Esophagus squamous epithelium (tissue), 5 donors: ENCODE measurements at places on chromosomes 1 and 21.

GRCh38 chr21:45578811-45579381 is 36.7 kb upstream of the SLC19A1 start:
- DNase-seq: no peak

DNA sequence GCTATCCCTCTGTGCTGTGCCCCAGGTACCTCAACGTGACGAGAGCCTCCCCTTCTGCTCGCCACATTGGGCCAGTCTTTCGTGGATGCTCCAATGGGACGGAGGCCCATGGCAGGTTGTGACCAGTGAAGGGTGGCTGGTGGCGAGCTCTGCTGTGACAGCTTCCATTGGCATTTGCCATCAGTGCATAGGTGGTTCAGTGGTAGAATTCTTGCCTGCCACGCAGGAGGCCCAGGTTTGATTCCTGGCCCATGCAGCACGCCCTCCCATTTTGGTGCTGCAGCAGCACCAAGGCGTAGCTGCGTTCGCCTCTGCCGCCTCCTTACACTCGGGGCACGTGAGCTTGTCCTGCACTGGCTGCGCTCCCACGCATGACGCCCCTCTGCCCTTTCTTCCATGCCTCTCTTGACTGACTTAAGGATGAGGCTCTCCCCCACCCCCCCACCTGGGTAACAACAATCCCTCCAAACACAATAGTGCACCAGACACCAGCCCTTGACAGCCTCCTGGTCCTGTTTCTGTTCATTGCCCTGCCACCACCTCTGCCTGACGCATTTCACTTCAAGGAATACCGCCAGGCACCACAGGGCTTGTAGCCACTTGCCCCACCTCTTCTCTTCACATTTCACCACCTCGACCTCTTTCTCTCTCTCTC is 24.7 kb upstream of the FCGR2A start:
- DNase-seq: no peak

GRCh38 chr1:211800925-211801607 is 29.5 kb downstream of the LPGAT1 start:
- no peak for DNase-seq

DNA sequence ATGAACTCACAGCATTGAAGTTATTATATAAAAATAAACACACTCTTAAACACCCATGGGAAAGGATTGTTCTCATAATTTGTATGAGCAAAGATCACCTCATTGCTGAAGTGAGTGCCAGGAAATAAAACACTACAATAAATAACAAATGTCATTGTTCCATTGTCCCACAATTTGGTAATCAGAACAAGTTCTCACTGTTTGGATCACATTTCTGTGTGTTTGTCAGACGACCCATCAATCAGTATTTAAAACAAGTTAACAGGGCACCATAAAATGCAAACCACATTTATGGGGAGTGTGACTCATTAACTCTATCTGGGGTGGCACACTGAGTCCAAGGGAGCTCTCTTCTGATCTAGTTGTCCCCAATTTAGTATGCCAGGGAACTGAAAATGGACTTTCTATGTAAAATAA is 124.5 kb downstream of the PTPRC start:
- DNase-seq: no peak

- no peak for DNase-seq
These were observed 43.0 kb downstream of the ACOT7 start for GRCh38 chr1:6350416-6351088.

DNA sequence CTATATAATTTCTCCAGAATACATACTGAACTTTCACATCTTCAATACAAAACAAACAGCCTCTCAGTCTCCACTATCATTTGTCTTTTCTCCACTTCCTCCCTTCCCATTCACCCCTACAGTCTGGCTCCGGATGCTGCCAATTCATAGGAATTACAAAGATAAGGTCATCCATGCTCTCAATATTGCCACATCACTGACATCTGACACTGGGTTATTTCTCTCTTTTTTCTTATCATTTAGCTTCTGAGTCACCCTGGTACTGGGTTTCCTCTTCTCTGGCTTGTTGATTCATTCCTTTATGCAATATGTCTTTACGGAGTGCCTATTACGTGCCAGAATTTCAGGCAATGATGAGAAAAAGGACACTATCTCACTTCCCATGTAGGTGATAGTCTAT is 3.1 kb upstream of the SH3BP5L start:
- DNase-seq: no peak

DNA sequence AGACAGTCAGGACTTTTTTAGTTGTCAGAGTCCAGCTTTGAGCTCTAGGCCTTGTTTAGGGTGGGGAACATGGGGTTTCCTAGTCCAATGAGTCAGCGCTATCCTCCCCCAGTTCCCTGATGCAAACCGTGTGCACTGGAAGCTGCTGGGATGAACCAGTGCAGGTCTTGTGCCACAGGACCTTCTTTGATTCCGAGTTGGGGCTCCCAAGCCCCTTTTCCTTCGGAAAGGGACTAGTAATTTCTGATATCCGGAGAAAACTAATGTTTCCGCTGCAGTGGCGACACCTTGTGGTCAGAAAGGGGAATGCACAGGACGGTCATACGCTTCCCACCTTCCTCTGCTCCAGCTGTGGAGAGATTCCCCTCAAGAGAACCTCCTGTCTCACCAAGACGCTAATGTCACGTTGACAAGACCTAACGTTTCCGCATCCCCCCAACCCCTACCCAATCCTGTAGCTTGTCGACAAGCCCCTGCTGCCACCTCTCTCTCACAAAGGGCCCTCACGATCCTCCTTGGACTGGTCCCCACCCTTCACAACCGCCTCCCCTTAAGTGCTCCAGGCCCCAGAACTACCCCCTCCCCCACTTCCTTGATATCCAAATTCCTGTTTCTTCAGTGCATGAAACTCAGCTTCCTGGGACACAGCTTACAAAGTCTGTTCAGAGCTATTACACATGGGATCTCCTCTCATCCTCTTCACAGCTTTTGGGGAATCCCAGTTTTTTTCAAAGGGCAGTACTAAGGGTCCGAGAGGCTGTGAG is 30.9 kb downstream of the GPA33 start:
- no peak for DNase-seq

- DNase-seq: no peak
These were observed 110.4 kb downstream of the UCK2 start for GRCh38 chr1:165937829-165938228.

DNA sequence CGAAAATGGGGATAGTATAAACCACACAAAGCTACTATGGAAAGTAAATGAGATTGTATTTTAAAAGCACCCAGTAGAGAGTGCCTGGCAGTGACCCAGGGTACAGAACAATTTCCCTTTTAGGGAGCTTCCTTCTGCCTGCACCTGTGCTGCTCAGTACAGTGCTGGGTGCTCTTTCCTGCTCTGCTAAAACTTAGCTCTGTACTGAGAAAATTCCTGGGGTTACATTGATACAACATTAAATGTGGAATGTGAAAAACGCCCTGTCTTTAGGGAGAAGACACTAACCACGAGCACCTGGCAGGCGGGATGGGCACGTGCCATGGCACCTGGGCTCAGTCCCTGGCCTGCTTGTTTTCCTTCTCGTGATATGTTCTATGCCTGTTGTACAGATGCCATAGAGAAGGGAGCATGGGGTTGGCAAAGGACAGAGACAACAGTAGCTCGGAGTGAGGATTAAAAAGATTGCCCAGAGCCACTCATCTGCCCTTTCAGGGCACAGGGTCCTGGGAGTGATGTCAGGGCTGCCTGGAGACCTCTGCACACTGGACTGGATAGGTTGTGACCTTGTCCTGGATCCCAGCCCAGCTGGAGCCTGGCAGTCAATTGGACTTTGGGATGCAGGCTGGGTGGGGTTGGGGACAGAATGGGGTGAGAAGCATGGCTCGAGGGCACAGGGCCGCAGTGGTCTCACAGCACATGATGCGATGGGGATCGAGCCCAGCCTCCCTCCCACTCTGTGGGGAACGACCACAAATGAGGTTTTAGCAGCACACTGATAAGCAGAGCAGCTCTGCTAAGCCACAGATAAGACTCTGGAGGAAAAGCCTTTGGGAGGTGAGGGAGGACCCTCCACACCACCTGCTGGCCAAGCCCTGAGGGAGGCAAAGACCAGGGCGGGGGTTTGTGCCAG is 4.2 kb downstream of the SPATA46 start:
- DNase-seq: no peak

GRCh38 chr1:174028495-174028894 is 6.3 kb upstream of the RC3H1 start:
- DNase-seq: no peak

GRCh38 chr1:232440325-232441035 is 189.5 kb downstream of the SIPA1L2 start:
- DNase-seq: no peak

DNA sequence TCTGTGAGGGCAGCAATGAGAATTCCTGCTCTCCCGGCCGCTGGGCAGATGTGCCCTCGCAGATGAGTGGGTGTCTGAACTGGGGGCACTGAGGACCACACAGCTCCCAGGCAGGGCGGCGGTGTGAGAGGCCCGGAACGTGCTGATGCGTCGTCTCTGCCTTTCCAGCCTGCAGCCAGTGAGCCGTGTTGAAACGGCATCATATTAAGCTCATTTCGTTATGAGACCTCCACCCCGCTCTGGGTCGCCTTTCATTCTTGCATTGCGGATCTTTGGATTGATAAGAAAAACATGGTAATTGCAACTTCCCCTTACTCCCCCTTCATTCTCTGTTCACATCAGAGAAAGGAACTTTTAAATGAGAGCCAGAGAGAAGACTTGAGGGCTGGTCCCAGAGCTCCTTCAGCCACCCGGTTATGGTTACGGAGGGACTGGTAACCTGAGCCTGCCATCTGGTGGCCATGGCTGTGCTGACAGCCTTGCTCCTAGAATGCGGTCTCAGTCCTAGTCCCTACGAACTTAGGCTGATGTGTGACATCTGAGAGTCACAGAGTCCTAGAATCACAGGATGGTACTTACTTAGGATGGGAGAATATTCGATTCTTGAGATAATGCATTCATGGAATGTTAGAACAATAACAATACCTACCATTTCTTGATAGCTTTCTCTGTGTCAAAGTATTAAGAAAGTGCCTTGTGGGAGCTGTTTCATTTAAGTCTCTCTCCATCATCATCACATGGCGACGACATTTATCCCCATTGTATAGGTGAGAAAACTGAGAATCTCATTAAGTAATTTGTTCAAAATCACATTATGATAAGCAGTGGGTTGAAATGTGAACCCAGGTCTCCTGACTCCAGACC is 271.0 kb downstream of the TRABD2B start:
- no peak for DNase-seq
